ENCODE measurements at places on chromosomes 4 and X. TPM values are rescaled to one million over a fixed set of nuclear protein-coding genes. Genes with fewer than 3 reads are reported as not detected.

DNA sequence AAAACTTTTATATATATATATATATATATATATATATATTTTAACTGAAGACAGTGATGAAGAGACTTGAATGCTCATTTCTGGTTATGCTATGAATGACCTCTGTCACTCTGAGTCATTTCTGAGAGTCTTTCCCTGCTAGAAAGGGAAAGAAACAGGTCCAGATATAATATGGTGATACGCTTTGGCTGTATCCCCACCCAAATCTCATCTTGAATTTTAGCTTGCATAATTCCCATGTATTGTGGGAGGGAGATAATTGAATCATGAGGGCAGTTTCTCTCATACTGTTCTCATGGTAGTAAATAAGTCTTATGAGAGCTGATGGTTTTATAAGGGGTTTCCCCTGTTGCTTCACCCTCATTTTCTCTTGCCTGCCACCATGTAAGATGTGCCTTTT, 254.1 kb upstream of the IGFBP7 start:
- no peak for DNase-seq

GABRB1 gene
- not detected for total RNA-seq

GRCh38 chrX:1824855-1825254, 210.0 kb downstream of the ASMT start:
- no peak for DNase-seq

GRCh38 chrX:132218100-132218812, 991 bp downstream of the RAP2C start:
- DNase-seq, result peak; percentile 66

- no peak for DNase-seq
Observed at GRCh38 chr4:26736621-26737020, 124.0 kb upstream of the STIM2 start.

DNA sequence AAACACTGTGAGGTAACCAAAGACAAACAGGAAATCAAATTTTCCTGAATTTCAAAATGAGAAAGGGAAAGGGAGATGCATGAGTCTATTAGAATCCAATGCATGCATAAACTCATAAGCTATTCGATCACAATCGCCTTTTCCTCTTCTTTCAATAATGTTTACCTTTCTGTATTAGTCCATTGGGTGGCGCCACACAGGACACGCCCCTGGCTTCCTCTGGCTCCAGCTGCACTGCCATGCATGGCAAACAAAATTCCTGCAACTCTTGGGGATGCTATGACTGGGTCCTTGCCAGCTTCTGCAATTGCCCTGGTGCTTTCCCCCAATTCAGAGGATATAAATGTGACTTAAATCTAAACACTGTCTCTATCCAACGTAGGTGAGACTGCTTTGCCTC, 424.5 kb upstream of the PCDH7 start:
- DNase-seq, result no peak

SPP1 gene
- not detected for total RNA-seq

All from activated B cell treated with CpG ODN at 0.5 μM for 24 hours (primary cell).